Activated CD4-positive, alpha-beta T cell treated with anti-CD3 and anti-CD28 coated beads, Interleukin-2, amount 10 ng/mL, durations not matched to agents 7 days and 5 days (primary cell): ENCODE measurements at places on chromosomes 4 and X. TPM values are rescaled to one million over a fixed set of nuclear protein-coding genes. Genes with fewer than 3 reads are reported as not detected.

GRCh38 chrX:88526385-88526784, 220.6 kb upstream of the CPXCR1 start:
- H3K4me1 ChIP-seq, result no peaks in the 10 kb centered on the region
- no peaks in the 10 kb centered on the region for H3K36me3 ChIP-seq
- no peak overlapping the region for H3K27ac ChIP-seq

DNA sequence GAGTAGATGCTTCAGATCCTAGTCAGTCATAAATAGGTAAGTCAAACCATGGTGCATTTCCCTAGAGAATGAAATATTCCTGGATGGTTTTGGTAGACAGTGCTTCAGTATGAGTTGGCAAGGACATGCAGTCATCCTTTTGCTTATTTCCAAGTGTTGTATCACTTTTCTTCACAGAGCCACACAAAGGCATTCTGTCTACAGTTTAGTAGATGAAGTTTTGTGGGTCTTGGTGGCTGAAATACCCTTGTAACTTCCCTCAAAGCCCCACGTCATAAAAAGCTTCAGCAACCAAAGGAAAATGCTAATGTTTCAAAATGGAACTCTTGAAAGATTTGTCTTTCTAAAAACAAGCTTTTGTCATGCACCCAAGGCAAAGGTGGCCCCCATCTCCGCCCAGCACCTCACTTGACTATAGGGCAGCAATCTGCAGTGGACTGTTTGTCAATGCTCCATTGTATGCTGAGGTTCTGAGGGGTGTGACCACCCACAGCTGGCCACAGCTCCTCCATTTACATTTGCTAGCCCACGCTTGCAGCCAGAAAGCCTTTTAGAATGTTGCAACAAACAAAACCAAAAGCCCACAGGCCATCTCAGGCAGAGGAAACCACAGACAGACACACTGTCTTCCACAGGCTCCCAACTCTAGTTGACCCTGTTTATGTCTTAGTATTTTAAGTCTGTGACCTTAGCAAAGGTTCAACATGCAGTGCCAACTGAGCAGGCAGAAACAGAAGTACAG, 87.1 kb upstream of the FAM9C start:
- no peak overlapping the region for H3K4me3 ChIP-seq
- DNase-seq, result peak; percentile 46
- no peaks in the 10 kb centered on the region for H3K27me3 ChIP-seq
- no peaks in the 10 kb centered on the region for H3K36me3 ChIP-seq
- H3K27ac ChIP-seq, result no peak overlapping the region

GRCh38 chrX:15298201-15298600, 17.2 kb downstream of the ASB11 start:
- H3K27ac ChIP-seq, result no peak overlapping the region
- no peak for DNase-seq
- H3K4me1 ChIP-seq, result peaks cover 19% of the 10 kb centered on the region

DNA sequence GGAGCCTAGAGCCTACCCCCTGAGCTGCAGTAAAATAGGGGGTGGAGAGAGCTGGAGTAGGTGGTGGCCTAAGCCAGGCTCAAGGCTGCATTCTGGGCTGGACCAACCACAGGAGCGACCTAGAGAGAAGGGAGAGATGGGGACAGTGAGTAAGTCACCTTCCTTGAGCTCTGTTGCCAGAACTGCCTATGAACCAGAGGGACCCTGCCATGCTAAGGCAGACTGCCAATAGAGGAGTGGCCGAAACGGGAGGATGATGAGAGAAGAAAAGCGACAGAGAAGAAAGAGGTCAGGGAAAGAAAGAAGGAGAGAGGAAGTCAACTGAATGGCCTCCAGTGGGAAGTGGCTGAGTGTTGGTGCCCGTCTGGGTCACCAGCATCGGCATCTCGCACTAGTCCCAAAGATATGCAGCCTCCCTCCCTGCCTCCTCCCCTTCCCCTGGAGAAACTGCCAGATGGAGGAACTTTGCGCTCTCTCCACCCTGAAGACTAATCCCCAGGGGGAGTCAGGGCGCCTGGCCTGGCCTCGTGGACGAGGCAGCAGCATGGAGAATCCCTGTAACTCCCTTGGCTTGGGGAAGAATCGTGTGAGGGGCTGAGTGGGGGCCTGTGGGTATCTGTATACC, 28.8 kb downstream of the ELF4 start:
- H3K36me3 ChIP-seq, result peaks cover 35% of the 10 kb centered on the region
- H3K27ac ChIP-seq, result peak overlapping the region; percentile 87
- peak overlapping the region; percentile 68 for H3K4me3 ChIP-seq
- peaks cover 59% of the 10 kb centered on the region for H3K4me1 ChIP-seq

The STIM2 gene
- 61.0 TPM for total RNA-seq

GRCh38 chr4:3283916-3284315, 8.9 kb upstream of the RGS12 start:
- H3K27me3 ChIP-seq, result peaks cover 9% of the 10 kb centered on the region
- no peaks in the 10 kb centered on the region for H3K4me1 ChIP-seq
- H3K4me3 ChIP-seq, result no peak overlapping the region
- no peak for DNase-seq

The SUPT20HL1 gene
- total RNA-seq, result not detected

The SYN1 gene
- total RNA-seq, result 0.35 TPM

The ESX1 gene
- not detected for total RNA-seq

GRCh38 chr4:173547889-173548288, 17.9 kb upstream of the HAND2 start:
- H3K4me3 ChIP-seq, result no peak overlapping the region
- H3K27me3 ChIP-seq, result peaks cover 44% of the 10 kb centered on the region
- no peaks in the 10 kb centered on the region for H3K36me3 ChIP-seq
- no peaks in the 10 kb centered on the region for H3K4me1 ChIP-seq
- no peak for DNase-seq

DNA sequence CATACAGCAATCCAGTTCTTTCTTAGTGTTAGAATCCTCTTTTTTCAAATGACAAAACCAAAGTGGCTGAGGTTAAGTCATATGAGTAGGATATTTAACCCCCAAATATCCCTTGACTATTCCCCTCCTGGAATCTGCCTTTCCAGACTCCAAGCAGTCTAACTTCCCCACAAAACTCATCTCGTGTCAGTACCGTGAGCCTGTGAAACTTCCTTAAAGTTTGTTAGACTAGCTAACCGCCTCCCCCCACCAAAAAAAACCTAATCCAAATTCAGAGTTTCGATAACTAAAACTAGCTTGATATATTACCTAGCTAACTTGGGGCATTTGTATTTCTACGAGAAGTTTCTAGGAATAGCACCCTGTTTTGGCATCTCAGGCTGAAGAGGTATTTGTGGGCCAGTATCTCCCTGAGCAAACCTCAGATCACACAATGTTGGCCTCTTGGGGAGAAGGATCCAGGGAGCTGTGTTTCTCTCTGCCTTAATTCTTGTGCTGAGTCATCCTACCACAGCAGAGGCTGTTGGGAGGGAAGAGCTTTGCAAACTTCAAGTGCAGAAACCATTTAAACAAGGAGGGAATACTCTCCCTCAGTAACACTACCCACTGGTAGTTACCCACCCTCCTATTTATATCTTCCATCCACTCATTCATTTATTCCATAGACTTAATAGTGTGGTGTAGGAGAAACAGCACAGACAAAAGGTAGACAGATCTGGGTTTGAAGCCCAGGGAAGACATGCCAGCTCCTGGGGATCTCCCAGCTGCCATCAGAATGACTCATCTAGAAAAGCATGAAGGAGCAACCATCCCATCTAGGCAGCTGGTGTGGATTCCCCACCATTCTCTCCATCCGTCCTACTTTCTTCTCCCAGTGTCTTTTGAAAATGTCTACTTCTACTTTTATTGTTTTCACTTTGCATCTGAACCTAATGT, 39.3 kb upstream of the TXK start:
- no peak for DNase-seq
- H3K27ac ChIP-seq, result no peak overlapping the region
- no peak overlapping the region for H3K4me3 ChIP-seq
- no peaks in the 10 kb centered on the region for H3K36me3 ChIP-seq

The WFS1 gene
- total RNA-seq, result 2.1 TPM

DNA sequence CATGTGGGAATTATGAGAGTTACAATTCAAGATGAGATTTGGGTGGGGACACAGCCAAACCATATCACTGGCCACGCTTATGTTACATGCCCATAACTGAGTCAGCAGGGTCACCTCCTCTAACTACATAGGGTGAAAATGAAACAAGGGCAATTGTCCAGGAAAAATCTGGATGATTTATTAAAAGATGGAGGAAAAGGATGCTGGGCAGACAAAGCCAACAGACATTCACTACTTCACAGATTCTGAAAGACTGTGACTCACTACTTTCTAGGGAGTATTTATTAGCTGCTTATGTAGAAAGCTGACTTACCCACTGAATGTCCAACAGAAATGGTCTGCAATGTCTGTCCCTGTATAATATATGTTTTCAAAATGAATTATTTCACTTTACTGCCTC, 72.4 kb downstream of the APBB2 start:
- peaks cover 5% of the 10 kb centered on the region for H3K27me3 ChIP-seq
- no peak overlapping the region for H3K27ac ChIP-seq

The TMEM156 gene
- 19.5 TPM for total RNA-seq

The UGDH gene
- total RNA-seq, result 12.3 TPM

The GABRA4 gene
- not detected for total RNA-seq

- no peaks in the 10 kb centered on the region for H3K4me1 ChIP-seq
- DNase-seq, result no peak
- no peaks in the 10 kb centered on the region for H3K27me3 ChIP-seq
These were observed 504.4 kb upstream of the FAT1 start for GRCh38 chr4:187227907-187228704.

GRCh38 chr4:151700566-151701316, 60.1 kb downstream of the GATB start:
- no peak overlapping the region for H3K4me3 ChIP-seq
- peak overlapping the region; percentile 34 for H3K27ac ChIP-seq
- H3K27me3 ChIP-seq, result no peaks in the 10 kb centered on the region
- DNase-seq, result no peak
- H3K4me1 ChIP-seq, result peaks cover 2% of the 10 kb centered on the region
- H3K36me3 ChIP-seq, result peaks cover 20% of the 10 kb centered on the region
